ENCODE measurements at places on chromosomes 7 and 10. TPM values are rescaled to one million over a fixed set of nuclear protein-coding genes. Genes with fewer than 3 reads are reported as not detected.

DNA sequence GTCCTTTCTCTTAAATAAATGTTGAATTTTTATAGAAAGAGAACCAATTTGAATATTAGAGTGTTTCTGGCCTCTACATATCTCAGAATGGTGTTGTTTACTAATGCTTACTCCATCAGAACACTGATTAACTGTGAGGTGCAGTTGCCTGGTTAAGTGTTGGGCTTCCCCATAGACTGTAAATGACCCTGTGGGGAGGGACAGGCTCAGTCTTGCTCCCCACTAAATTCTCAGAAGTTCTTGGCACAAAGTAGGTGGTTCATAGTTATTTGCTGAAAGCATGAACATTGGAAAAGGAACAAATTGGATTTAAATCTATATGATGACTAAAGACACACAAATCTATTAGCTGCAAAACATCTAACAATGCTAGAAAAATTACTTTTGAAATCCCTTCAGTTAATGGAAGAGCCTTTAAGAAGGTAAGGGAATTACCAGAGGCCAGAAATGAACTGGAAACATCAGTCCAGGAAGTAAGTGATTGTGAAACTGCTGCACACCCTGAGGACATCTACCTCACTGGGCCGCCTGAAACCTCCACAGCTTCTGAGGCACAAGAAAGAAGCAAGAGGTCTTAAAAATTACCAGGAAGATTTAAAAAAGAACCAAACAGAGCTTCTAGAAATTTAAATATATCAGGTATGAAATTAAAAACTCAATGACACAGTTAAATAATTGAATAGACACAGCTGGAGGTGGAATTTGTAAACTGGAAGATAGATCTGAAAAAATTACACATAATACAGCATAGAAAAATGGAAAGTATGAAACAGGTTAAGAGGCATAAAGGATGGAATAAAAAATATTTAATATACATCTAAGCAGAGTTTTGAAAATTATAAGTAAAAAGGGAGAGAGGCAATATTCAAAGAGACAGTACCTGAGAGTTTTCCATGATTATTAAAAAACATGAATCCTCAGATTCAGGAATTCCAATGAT, 17.8 kb upstream of the COMTD1 start:
- no peak for DNase-seq

- DNase-seq: peak; percentile 67
Observed at GRCh38 chr7:79452032-79452494, 1.4 kb downstream of the MAGI2 start.

GRCh38 chr7:158396982-158397862, 190.4 kb downstream of the PTPRN2 start:
- no peak for DNase-seq

- no peak for DNase-seq
Observed at GRCh38 chr7:121796381-121796780, 76.6 kb upstream of the PTPRZ1 start.

DNA sequence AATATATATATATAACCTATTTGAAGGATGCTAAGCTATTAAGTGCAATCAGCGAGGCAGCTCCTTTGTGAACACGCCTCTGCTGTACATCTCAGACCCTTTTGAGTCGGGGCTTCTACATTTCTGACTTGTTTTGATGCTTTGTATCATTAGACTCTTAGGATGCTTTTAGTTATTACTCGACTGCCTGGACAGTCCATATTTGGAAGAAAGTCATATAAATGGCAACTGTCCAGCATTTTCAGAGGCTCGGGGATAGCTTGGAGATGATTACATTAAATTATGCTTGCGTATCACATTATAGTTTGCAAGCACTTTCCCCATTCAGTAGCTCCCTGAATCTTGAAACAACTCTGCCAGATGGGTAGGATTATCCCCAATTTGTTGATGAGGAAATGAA, 257.9 kb downstream of the PTEN start:
- DNase-seq: no peak

Gene NUPR2
- polyA plus RNA-seq: 3.0 TPM

DNA sequence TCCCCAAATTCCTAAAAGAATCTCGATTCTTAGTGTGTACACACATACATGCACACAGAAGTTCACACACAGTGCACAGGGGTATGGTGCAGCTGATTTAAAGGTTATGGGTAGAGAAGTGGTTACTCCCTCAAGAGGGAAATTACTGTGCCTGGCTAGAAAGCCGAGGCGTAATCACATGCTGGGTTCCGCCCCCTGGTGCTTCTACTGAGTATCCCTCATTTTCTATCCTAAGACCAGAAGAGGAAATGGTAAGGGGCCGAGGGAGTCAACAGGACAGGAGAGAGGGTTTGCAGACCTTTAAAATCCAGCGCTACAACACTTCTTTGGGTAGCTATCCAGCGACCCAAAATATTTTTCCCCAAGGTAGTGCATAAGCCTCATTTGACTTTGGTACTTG, 147.3 kb upstream of the TMEM196 start:
- DNase-seq: no peak

Gene GJD4
- polyA plus RNA-seq: not detected

DNA sequence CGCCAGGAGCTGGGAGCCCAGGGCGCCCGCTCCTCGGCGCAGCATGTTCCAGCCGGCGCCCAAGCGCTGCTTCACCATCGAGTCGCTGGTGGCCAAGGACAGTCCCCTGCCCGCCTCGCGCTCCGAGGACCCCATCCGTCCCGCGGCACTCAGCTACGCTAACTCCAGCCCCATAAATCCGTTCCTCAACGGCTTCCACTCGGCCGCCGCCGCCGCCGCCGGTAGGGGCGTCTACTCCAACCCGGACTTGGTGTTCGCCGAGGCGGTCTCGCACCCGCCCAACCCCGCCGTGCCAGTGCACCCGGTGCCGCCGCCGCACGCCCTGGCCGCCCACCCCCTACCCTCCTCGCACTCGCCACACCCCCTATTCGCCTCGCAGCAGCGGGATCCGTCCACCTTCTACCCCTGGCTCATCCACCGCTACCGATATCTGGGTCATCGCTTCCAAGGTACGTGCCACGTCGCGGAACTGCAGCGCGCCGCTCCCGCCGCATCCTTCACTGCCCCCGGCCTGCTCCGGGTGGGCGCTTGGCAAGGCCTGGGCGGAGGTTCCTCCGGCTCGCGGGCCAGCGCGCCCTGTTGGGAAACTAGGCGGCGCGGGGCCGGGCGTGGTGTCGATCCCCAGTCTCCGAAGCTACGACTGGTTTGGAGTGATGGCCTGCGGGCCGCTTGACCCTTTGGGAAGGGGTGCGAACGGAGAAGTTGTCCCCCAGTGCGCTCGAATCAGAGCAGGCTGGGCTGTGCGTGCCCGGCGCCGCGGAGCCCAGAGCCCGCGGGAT, 868 bp downstream of the EMX2 start:
- DNase-seq: no peak

DNA sequence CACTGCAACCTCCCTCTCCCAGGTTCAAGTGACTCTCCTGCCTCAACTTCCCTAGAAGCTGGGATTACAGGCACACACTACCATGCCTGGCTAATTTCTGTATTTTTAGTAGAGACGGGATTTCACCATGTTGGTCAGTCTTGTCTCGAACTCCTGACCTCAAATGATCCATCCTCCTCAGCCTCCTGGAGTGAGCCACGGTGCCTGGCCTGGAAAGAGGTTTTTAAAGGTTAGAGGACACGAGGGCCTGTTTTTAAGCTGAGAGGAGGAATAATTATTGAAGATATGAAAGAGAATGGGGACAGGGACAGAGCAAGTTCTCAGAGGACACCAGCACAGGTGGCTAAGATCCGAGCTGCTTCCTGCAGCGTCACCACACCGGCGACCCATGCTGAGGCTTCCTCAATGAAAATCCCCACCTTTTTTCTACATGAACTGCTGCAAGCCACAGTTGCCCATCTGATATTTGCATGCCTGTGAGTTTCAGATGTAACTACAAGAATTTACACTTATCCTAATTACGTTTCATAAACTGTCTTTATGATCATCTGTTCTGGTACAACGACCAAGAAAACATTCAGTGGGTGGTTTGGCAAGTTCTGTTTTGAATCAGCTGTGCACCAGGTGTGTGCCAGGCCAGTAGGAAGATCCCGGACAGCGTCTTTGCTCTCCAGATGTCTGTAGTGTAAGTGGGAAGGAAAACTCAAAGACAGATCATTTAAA, 76.0 kb downstream of the HIP1 start:
- DNase-seq: no peak

Gene GRID2IP
- polyA plus RNA-seq: 0.64 TPM

Gene ADGRA1
- polyA plus RNA-seq: 1.6 TPM

DNA sequence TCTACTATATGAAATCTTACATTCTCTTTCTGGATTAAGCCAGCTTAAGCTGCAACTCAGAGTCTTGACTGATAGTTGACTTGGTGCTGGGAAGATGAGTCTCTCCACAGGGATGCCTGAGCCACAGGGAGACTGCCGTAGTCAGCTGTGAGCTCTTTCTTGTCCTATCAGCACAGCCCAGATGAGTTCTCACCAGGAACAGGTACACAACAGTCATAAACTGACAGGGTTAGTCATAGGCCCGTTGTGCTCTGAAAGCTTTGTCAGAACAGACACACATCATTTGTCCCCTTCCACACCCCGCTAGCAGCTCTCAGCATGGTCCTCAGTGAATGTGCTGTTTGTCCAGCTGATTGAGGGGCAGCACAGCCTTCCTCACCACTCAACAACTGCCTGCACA, 221.6 kb downstream of the RPS24 start:
- no peak for DNase-seq

DNA sequence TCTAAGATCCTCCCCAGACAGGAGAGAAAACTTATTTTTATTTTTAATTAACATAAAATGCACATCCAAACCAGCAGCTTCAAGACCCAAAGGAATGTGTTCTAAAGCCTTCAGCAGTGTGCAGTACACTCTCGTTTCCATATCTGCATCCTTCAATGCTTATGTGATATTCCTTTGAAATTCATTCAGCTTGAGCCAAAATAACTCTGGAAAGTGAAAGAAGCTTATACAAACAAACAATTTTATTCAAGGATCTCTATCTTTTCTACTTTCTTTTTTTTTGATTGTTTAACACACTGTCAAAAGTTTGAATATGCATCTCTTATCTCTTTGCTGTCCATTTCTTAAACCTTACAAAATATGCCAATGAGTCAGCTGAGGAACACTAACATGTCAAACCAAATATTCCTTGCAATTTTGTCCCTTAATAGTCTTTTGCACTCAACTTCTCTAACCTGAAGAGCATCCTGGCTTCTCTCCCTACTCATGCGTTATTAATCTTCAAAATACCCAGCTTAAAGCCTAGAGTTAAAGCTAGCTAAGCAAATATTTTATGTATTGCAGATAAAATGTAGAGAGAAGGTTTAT, 124.3 kb downstream of the THSD7A start:
- DNase-seq: no peak

Gene FXYD4
- polyA plus RNA-seq: 0.50 TPM

GRCh38 chr7:130379921-130380860, at the start of gene CPA1:
CPA1 (plus strand) TSS chr7:130380494; CDS start chr7:130380521, 27 bp downstream.
- no peak for DNase-seq

Gene PCBD1
- polyA plus RNA-seq: 115 TPM

- no peak for DNase-seq
Observed at GRCh38 chr7:151375530-151376217, 34.1 kb downstream of the NUB1 start.

DNA sequence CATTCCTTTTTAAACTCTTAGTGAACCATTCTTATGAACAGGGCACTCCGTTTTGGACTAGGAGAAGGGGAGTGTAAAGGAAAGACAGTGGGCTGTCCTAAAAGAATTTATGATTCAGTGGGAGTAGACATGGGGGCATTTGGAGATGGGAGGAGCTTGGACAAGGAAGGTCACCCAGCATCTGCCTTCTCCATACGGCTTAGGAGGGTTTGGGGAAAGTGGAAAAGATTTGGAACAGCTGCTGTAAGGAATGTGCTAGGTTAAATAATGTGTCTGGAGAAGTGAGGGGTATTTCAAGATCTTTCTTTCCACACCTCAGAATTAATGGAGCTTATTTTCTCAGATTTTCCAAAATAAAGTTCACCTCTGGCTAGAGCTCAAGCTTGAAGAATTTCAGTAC, 24.0 kb downstream of the SLC35G1 start:
- DNase-seq: peak; percentile 21

Gene MTG1
- 56.9 TPM for polyA plus RNA-seq
